ENCODE measurements at places on chromosomes 2 and 18.

DNA sequence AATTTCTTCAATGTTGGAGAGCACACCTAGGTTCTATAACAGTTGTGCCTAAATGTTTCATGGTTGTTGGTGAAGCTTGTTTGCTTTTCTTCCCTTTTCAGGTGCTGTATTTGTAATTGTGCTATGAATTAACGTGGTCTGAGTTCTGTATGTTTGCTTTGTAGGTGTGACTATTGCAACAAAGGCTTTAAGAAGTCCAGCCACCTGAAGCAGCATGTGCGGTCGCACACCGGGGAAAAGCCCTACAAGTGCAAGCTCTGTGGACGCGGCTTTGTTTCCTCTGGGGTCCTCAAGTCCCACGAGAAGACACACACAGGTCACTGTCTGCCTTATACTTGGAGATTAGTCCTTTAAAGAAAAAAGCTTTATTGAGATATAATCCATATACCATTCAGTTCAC is 91.2 kb downstream of the ZNF236 start:
- DNase-seq, result no peak

GRCh38 chr2:102245266-102246151 is 58.7 kb downstream of the IL1RL2 start:
- no peak for DNase-seq

- no peak for DNase-seq
These were observed 403.1 kb downstream of the IRS1 start for GRCh38 chr2:226396541-226396940.

DNA sequence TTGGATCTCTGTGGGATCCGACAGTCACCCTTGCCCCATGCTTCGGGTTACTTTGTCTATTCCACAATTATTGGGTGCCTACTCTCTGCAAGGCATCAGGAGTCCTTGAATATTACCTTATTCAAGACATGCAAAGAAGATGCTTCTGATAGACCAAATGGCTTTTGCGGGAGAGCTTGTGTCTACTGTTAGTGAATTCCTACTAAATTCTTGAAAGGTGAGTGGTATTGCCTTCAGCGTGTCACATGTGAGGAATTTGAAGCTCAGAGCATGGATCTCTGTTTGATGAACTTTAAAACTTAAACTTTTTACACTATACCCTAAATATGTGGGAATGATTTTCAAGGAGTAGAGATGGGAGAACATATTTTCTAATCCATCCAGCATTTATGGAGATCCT is 184.4 kb downstream of the LTBP1 start:
- no peak for DNase-seq

DNA sequence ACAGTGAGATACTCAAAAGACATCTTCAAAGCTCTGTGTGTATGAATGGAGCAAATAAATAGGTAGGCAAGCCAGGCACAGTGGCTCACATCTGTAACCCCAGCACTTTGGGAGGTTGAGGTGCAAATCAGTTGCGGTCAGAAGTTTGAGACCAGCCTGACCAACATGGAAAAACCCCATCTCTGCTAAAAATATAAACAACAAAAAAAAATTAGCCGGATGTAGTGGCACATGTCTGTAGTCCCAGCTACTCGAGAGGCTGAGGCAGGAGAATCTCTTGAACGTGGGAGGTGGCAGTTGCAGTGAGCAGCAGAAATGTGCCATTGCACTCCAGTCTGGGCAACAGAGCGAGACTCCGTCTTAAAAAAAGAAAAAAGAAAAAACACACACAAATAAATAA is 945.1 kb upstream of the PIK3C3 start:
- no peak for DNase-seq

DNA sequence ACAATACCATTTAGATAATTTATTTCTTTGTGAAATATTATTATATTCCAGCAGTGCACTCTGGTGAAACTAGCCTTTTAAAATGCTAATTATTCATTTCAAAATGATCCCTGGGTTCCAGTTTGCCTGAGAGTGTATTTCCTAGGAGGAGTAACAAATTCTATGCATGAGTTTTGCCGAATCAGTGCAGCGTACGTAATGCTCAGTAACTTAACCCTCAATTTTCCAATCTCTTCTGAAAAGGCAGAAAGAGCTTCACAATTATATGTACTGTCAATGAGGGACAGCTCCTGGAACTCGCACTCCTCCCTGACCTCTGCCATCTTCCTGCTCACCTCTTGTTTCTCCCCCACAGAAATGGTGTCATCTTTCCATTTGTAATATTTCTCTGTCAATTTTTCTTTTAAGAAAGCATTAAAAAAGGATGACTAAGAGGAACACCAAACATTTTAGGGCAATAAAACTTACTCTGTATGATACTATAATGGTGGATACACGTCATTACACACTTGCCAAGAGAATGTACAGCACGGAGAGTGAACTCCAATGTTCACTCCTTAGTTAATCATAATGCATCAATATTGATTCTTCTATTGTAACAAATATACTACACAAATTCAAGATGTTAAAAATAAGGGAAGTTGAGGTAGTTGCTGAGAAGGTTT is 25.7 kb upstream of the XIRP2 start:
- DNase-seq, result no peak

DNA sequence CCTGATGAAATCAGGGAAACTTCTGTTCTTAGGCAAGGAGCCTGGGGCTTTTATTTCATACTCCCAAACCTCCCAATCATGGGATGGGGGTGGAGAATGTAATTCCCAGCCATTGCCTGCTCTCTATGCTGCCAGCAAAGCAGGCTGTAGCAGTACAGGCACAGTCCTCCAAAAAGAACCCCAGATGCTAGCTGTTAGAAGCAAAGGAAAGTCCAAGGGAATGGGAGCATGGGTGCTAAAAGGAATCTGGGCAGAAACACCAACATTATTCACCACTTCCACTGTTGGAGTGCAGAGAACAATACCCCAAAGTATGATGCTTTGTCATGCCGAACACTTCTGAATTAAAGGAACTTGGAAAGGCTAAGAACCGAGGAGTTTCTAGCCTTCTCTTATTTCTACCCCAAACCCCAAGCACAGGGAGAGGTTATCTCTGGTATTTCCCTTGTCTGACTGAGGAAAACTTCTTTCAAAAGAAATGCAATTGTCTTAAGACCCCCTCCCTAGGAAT is 24.7 kb downstream of the MDH1 start:
- no peak for DNase-seq

DNA sequence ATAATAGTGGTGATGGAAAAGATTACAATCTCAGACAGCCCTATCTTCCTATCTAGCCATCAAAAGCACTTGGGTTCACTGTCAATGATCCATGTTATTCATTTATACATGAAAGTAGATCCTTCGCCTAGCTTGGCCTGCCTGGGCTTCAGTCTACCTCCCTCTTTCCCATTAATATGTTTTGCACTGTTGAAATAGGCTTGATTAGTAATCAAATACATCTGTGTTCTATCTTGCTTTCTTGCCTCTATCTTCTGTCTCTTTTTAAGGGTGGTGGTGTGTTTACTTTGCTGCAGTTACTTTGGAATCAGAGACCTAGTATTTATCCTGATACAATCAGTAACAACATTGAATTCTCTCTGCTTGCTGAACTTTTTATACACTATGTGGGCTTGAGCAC is 521.2 kb downstream of the TNS1 start:
- DNase-seq, result no peak

- DNase-seq, result no peak
These were observed 43.1 kb upstream of the EML4 start for GRCh38 chr2:42125841-42126594.

GRCh38 chr2:206311026-206311425 is 36.6 kb downstream of the ZDBF2 start:
- DNase-seq, result no peak

DNA sequence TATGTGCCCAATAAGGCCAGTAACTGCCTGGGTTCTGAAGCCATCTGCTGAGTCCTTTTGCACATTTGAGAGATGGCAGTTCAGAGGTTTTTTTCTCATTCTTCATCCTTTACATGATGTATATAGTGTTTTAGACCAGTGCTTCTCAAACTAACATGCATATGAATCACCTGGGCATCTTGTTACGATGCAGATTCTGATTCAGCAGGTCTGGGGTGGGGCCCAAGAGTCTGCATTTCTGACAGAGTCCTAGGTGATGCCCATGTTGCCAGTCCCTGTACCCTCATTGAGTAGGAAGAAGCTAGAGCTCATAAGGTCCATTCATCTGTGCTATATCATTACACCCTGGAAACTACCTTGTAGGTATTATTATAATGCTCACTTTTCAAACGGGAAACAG is 3.8 kb downstream of the SMYD5 start:
- no peak for DNase-seq

- DNase-seq, result no peak
These were observed 62.1 kb upstream of the NPAS2 start for GRCh38 chr2:100757621-100758394.

GRCh38 chr2:152034257-152034801 is 64.5 kb downstream of the CACNB4 start:
- no peak for DNase-seq

GRCh38 chr2:106990297-106990696 is 104.3 kb upstream of the ST6GAL2 start:
- no peak for DNase-seq

DNA sequence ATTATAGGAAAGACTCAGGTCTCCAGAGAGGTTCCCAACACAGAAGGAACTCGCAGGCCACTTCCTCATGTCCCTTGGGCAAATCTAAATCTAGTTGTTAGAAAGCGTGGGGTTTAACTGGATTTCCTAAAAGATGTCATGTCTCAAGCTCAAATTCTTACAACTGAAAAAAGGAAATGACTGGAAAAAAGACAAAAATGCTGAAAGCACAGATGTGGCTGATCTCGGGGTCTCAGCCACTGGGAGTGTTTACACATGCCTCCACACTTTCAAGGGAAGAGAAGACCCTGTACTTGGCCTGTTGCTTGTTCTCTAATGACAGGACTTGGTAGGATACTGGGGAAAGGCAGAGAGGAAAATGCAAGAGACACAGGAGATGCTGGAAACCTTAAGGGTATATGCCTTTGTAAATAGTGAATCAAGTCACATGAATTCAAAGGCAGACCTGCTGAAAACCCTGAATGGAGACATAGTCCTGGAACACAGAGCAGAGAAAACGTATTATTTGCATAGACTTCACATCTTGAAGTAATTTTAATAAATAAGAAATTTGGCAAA is 160.9 kb upstream of the MEIS1 start:
- DNase-seq, result no peak

GRCh38 chr2:172865422-172865821 is 129.8 kb downstream of the RAPGEF4 start:
- DNase-seq, result no peak

GRCh38 chr18:67550872-67551520 is 34.5 kb upstream of the DSEL start:
- DNase-seq, result no peak

DNA sequence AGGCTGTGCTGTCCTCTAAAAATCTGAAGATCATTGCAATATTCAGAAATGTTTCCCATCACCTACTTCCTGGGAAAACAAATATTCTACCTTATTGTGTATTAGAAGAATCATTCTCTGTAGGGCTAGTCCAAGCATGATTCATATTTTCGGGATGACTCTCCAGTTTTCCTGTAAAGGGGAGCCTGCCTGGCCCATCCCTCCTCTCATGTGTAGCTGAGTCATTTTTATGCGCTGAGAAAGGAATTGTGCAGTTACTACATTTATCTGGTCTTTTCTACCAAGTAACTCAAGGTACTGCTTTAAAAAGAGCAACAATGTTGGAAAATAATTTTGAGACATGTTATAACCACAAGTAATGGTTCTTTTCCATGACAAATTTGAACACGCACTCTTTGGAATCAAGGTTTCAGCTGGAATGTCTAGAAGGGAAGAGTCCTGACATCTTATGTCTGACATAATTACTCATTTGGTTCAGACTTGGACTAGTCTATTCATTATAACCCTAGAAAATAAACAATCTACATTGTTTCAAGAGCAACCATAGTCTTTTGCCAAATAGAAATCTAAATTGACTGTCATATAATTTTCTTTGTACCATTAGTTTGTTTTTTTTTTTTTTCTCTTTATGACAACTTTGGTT is 6.6 kb downstream of the DSG3 start:
- no peak for DNase-seq

DNA sequence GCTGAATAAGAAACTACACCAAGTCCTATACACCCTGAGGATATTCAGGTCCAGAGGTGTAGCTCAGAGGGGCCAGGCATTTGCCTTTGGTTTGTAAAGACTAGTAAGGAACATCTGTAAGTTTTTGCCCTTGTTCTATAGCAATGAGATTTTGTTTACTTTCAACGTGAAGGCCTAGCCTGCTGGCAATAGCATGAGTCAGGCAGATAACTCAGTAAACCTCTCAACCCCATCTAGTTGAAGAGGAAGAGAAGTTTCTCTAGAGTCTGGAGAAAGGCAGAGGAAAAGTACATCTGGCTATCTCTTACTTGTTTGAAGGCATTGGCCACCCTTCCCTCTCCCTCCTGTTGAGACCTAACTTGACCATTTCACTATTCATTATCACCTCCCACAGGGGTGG is 70.3 kb upstream of the ZNF521 start:
- DNase-seq, result no peak

- DNase-seq, result no peak
These were observed 102.2 kb upstream of the UXS1 start for GRCh38 chr2:106296182-106296815.

DNA sequence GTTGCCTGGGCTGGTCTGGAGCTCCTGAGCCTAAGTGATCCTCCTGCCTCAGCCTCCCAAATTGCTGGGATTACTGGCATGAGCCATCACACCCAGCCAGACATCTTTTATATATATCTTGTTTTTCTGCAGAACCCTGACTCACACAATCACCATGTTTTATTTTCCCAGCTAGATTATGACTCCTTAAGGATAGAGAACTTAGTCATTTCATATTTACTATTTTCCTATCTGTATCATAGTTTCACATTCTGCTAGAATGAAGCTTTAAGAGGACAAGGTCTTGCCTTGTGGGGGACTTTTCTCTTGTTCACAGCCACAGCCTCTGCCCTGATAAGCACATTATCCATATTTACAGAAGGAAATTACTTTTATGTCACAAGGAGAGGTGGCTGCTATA is 73.9 kb downstream of the LBH start:
- no peak for DNase-seq

- DNase-seq, result no peak
These were observed 67.3 kb upstream of the UPP2 start for GRCh38 chr2:158034198-158034866.

DNA sequence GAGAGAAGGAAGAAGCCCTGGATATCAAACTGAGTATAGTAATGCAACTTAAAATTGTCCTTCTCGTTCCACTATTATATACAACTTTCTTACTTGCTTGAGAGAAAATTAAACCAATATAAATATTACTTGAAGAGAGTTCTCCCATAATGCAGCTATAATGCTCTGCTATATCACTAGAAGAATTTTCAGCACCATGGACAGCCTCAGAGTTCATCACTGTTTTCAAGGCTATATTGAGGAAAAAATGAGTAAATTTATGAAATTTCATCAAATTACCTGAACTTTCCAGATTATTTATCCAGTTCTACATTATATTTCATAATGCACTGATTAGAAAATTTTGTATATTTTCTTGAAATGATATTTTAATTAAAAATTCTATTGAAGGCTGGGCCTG is 1053.5 kb upstream of the FAM98A start:
- DNase-seq, result no peak

DNA sequence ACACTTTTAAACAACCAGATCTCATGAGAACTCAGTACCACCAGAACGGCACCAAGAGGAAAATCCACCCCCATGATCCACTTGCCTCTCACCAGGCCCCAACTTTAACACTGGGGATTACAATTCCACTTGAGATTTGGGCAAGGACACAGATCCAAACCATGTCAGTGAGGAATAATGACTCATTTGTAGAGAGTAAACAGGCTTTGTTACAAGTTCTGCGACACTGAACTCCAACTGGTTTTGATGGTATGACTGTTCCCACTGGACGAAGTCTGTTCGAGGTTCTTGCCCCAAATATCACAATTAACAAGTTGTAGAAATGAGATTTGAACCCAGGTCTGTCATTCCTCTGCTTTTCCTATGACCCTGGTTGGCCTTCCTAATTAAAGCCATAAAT is 718.1 kb upstream of the ID2 start:
- no peak for DNase-seq
